Spinal cord (tissue), 10 donors: ENCODE measurements at places on chromosomes 6 and 20.

DNA sequence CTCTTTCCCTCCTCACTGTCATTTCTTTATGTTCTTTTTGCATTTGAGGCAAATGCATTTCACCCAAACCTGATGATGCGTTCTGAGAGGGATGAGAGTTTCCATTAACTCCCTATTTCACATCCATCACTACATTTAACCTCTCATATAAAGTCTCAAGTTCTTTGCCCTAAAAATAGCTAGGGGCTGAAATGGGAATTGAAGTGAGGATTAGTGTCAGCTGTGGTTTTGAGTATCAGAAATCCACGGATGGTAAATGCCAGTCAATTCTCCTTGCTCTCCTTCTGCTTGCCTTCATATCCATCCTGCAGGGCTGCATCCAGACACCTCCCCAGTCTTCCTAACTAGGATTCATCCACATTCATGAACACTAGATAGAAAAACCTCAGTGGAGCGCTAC is 10.0 kb upstream of the DTNBP1 start:
- DNase-seq: no peak

DNA sequence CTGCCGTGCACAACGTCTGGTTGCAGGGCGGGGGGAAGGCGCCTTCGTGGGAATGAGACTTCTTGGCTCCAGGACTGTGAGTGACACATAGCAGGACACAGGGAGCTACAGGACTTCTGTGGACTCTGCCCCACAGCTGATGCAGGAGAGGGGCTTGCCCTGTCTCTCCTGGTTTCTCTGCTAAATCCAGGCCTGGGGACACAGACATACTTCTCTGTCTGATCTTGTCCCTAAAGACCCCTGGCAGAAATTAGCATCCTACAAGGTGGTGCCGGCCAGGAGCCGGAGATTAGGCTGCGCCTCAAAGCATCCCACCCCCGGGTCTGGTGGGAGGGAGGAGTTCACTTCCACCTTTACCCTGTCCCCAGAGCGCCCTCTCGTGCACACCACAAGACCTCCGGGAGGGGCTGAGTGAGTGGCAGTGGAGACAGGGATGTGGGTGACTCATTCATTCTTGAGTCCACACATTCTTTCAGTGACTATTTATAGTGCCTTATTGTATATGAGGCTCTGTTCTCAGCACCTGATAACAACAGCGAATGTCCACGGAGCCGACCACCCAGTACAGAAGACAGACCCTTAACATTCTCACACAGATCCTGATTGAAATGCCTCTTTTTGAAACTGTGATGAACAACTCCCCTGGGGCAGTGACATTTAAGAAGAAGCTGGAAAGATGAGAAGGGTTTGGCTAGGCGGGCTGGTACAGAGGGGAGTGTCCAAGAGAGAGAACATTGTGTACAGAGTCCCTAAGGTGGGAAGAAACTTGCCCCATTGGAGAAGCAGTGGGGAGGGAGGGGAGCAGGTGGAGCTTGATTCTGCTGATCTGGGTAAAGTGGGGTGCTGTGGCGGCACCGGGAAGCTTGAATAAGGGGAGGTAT is 39.0 kb downstream of the GMPR start:
- DNase-seq: peak; percentile 35

GRCh38 chr6:114764866-114765265 is 422.0 kb upstream of the HS3ST5 start:
- DNase-seq: no peak

DNA sequence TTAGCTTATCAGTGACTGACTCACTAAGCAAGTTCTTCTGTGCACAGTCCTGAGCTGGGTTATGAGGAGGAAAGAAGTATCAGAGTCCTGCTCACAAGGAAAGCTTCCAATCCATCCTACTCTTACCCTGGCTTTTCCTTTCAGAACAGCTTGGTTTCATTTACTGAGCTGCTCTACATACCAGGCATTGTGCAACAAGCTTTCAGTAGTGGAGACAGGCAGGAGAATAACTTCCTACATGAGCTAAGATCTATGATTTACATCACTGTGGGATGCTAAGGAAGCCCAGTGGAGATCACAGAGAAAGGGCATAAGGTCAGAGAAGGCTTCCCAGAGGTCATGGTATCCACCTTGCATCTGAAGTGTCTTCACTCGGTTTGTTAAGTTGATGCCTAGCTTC is 144.5 kb downstream of the MAP3K7 start:
- no peak for DNase-seq

GRCh38 chr20:14799545-14800216 is 462.3 kb upstream of the FLRT3 start:
- no peak for DNase-seq

- no peak for DNase-seq
Measured at GRCh38 chr6:22383016-22383415, 86.2 kb upstream of the PRL start.

GRCh38 chr6:160667639-160668481 is 3.8 kb upstream of the LPA start:
- DNase-seq: no peak

DNA sequence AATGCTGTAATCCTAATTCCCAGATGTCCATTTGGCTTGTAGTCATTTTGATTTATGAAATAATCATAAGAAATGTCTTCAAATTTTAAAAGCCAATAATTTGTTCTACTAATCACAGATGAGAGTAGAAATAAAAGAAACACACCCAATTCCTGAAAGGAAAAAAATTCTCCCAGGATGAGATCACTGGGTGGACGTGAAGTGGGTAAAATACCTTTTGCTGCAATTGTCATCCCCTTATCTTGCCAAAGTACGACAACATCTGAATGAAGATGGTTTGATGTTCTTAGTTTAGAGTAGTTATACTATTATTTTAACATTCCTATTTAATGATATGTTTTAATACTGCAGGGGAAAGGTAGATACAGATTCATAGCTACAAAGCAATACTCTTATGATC is 33.7 kb downstream of the MTHFD1L start:
- no peak for DNase-seq

DNA sequence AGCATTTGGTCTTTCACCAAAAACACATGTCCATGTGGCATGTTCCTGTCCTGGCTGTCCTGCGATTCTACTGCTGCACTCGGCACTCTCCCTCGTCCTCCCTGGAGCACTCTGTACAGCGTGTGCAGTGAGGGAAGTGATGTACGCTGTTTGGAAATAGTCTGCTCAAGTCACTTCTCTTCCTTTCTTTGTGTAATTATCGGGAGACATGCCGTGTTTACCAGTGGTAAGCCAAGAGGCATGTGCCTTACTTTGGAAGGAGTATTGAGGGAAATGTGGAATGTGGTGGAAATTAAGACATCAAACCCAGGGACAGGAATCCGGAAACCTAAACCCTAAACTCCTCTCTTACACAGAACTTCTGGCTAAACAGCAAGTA is 268.5 kb upstream of the FOXQ1 start:
- DNase-seq: no peak

- DNase-seq: no peak
Measured at GRCh38 chr6:153511896-153512496, 380.9 kb upstream of the RGS17 start.

- DNase-seq: no peak
Measured at GRCh38 chr20:24446811-24447210, 22.6 kb upstream of the SYNDIG1 start.

DNA sequence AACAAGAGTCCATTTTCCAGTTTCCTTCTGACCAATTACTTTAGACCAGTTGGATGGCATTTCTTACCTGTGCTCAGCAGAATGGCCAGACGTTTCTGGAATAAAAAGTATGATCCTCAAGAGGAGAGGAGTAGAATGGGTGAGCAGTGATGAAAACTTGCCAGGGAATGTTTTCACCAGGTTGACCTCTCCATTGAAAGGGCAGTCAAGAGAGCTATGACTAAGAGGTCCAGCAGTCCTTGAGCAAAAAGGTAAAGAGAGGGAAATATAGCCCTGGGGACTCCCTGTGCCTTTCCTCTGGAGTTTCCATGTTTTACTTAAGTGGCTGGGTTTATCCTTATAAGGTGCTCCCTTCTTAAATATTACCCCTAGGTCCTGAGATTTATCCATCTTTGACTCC is 210.9 kb downstream of the TBX18 start:
- DNase-seq: no peak

DNA sequence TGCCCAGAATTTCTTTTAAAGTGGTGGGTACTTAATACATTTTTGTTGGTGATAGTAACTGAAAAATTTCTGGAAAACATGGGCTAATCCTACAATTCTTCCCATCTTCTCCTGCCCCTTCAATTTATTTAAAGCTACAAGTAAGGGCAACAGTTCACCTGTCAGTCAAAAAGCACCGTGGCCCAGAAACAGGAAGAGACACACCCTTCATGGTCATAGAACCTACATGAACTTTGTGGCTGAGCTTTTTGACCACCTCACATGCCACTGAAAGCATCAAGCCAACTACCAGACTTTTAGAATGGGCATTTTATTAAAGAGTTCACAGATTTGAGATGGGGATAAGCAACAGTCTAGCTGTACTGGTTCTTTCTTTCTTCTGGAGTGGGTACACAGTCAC is 201.1 kb upstream of the CNR1 start:
- DNase-seq: no peak

DNA sequence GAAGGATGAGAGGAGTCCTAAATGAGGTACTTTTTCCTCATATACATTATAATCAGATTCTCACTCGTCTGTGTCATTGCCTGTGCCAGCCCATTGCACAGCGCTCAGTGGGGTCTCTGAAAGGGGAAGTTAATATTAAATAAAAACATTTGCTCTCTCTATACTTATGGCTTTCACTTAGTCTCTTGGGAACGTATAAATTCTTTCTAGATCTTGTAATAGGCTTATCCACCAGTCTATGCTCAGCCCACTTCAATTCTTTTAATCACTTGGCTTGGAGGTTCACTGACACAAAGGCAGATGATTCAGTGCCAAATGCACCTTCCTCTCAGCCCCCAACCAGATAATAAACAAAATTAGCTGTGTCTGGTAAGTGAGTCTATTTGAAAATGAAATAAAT is 164.3 kb upstream of the OGFRL1 start:
- no peak for DNase-seq

DNA sequence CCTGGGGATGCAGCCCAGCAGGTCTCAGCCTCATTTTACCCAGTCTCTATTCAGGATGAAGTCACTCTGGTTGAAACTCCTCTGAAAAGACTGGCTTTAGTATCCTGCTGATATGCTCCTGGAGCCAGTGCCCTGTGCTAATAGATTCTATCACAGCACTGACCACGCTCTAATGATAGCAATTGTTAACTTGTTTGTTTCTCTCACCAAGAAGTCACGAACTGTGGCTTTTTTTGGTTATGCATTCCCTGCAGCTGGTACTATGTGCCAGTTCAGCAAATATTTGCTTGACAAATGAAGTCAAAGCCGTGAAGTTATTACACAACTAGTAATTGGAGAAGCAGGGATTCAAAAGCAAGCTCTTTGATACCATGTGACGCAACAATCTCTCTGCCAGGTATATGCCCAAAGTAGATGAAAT is 754.6 kb downstream of the KIF16B start:
- DNase-seq: no peak

DNA sequence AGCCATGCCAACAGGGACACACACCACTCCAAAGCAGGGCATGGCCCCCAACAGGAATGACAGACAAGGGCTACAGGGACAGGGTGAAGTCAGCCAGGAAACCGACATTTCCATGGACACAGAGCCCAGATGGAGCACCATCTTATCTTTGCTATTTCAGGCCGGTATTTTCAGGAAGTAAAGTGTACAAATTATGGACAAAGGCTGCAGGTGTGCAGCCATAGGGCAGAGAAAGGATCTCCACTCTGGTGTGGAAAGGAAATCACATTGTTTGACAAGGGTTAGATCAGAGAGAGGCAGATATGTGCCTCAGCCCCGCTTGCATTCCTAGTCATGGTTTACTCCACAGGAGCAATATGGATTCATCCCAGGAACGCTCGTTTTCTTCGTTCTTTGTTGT is 81.7 kb upstream of the SLC22A23 start:
- no peak for DNase-seq

DNA sequence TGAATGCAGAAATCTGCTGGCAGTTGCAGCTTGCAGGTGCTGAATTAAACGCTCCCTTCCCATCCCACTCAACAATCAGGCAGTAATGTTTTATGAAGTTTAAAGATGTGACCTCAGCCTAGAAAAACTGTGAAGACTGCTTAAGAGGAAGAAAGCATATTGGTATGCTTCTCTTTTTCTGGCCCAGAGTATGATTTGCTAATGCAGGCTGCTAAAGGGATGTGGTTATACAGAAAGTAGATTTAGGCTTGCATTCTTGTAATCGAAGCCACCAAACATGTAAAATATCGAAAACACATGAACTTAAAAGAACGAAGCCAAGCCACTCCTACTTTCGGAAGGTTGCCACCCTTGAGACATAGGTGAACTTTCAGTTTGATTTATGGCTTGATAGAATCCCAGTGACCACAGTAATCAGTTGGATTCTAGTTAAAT is 40.7 kb downstream of the MAP3K5 start:
- no peak for DNase-seq

DNA sequence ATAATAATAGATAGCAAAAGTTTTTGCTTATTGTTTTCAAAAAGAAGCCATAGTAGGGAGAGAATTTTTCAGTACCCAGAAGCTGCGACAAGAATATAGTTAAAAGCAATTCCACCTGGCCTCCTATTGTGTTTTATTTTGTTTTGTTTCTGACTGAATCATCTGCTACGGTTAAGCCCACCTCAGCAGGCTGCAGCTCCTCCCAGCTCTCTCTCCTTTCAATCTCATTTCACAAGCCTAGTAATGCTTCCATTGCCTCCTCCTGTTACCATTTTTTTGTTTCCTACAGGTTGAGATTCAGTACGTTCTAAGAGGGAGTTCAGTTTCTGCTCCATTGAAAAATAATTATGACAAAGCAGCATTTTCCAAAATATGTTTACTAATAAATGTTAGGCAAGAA is 77.9 kb downstream of the PCSK2 start:
- no peak for DNase-seq

DNA sequence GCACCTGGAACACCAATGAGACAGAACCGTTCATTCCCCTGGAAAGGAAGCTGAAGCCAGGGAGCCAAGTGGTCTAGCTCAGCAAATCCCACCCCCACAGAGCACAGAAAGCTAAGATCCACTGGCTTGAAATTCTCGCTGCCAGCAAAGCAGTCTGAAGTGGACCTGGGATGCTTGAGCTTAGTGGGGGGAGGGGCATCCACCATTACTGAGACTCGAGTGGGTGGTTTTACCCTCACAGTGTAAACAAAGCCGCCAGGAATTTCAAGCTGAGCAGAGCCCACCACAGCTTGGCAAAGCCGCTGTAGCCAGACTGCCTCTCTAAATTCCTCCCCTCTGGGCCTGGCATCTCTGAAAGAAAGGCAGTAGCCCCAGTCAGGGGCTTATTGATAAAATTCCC is 53.1 kb downstream of the KIF16B start:
- no peak for DNase-seq
